ENCODE measurements at places on chromosomes 5 and 9.

GRCh38 chr5:55303238-55303690 lies 4.2 kb downstream of the DHX29 start:
- DNase-seq, result peak; percentile 37

DNA sequence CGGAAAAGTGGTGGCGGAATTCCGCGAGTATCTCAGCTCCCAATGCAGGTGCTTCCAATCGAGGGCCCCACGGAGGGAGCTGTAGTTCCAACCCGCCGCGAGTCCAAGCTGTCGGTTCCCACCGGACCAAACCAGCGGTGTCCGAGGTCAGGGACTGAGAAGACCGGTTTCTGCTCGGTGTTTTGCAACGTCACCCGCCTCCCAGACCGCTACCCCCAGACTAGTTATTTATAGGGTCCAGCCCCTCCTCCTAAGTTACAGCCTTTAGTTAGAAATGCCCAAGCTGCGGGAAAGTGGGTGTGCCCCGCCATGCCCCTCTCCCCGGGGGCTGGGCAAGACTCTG lies 677 bp upstream of the MYORG start:
- DNase-seq, result no peak

- DNase-seq, result no peak
Observed at GRCh38 chr5:71695595-71695994, 23.5 kb upstream of the CARTPT start.

DNA sequence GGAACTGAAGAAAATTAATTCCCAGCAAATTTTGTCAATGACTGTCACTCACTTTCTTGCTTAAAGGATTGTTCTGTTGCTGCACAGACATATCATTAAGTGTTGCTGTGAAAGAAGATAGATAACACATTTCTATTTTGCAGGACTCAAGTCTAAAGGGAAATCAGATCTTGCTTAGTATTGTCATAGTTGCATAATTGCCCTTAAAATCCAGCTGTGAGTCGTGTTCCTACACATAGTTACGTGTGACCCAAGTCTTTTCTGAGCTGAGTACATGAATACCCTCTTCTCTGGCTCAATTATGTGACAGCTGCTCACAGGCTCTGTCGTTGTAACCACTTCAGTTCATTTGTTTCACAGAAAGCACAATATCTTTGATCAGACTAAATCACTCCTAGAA lies 390.8 kb downstream of the DTWD2 start:
- DNase-seq, result no peak

DNA sequence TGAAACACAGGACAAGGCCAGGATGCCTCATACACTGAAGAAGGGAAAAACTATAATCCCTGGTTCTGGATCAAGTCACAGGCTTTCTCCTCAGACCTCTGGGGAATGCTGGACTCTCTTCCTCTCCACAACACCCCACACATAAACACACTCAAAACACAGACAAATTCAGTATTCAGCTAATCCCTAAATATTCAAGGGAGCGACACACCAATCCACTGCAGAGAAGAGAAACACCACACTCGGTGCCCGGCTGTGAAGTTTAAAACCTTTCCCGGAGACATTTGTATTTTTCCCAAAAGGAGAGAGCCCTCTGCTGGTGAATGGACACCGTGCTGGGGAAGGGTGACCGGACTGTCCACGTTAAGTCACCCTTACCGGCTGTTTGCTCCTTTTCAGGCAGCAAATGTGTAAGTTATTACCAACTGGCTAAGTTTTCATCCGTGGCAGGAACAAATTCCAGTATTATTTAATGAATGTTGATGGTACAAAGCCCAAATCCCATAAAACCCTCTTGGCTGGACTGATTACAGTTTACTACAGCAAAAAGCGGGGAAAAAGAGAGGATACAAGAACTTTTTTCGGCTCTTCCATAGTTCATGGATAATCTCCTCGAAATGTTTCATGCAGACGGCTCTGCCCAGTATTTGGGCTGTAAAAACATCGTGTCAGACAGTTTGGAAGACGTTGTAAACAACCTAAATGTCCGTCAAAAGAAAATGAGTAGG lies 130.9 kb upstream of the SLC30A5 start:
- DNase-seq, result no peak

GRCh38 chr9:108534741-108535140 lies 321.0 kb downstream of the ACTL7B start:
- DNase-seq, result no peak

DNA sequence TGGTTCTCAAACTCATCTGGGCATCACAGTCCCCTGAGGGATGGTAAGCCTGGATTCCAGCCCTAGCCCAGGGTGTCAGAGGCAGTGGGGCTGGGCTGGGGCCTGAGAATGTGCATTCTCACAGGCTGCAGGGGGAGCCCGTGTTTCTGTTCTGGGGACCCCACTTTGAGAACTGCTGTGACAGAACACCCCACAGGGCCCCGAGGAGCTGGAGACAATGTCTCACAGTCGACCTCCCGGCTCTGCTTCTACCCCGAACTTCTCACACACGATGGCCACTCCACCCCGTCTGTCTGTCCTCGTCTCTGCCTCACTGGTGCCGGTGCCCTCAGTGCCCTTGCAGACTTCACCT lies 130.0 kb downstream of the CACNA1B start:
- DNase-seq, result no peak

DNA sequence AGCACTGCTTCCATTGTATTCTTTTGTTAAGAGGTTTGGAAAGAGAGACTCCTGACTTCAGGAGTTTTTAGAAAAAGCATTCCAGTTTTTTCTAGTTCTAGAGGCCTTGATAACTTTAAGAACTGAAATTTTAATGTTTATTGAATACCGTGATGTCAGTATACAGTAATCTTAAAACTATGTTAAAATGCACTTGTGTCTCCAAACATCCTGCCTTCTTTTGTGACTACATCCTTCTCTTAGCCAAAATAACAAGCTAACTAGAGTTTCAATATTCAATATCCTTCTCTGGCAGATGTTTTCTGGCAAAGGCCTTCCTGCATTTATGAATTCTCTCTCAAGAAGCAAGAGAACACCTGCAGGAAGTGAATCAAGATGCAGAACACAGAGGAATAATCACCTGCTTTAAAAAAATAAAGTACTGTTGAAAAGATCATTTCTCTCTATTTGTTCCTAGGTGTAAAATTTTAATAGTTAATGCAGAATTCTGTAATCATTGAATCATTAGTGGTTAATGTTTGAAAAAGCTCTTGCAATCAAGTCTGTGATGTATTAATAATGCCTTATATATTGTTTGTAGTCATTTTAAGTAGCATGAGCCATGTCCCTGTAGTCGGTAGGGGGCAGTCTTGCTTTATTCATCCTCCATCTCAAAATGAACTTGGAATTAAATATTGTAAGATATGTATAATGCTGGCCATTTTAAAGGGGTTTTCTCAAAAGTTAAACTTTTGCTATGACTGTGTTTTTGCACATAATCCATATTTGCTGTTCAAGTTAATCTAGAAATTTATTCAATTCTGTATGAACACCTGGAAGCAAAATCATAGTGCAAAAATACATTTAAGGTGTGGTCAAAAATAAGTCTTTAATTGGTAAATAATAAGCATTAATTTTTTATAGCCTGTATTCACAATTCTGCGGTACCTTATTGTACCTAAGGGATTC lies 43.1 kb downstream of the NDFIP1 start:
- peak; percentile 23 for DNase-seq

GRCh38 chr5:25029004-25029403 lies 384.2 kb upstream of the CDH10 start:
- DNase-seq, result no peak

GRCh38 chr5:107455111-107455544 lies 215.6 kb downstream of the EFNA5 start:
- DNase-seq, result no peak

DNA sequence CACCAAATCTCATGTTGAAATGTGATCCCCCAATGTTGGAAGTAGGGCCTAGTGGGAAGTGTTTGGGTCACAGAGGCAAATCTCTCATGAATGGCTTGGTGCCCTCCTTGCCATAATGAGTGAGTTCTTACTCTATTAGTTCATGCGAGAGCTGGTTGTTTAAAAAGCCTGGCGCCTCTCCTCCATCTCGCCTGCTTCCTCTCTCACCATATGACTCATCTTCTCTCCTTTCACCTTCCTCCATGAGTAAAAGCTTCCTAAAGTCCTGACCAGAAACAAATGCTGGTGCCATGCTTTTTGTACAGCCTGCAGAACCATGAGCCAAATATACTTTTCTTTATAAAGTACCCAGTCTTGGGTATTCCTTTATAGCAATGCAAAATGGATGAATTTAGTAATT lies 20.9 kb upstream of the ARHGAP26 start:
- DNase-seq, result no peak
